Panc1 (cell line): ENCODE measurements at places on chromosomes 7 and 10. TPM values are rescaled to one million over a fixed set of nuclear protein-coding genes. Genes with fewer than 3 reads are reported as not detected.

CTAGE6 gene
- not detected for total RNA-seq

GRCh38 chr7:1510780-1511154, 6.6 kb upstream of the INTS1 start:
- DNase-seq = no peak

EEPD1 gene
- 48.0 TPM for total RNA-seq

IGFBP3 gene
- total RNA-seq = 6.0 TPM

ZNF853 gene
- total RNA-seq = 1.4 TPM

COPG2 gene
- 26.0 TPM for total RNA-seq

SFMBT2 gene
- total RNA-seq = 1.3 TPM

PURB gene
- 25.2 TPM for total RNA-seq

DOCK1 gene
- total RNA-seq = 67.6 TPM

HOXA3 gene
- total RNA-seq = 30.2 TPM

WNT16 gene
- 0.39 TPM for total RNA-seq

GPRIN2 gene
- 12.9 TPM for total RNA-seq

DNA sequence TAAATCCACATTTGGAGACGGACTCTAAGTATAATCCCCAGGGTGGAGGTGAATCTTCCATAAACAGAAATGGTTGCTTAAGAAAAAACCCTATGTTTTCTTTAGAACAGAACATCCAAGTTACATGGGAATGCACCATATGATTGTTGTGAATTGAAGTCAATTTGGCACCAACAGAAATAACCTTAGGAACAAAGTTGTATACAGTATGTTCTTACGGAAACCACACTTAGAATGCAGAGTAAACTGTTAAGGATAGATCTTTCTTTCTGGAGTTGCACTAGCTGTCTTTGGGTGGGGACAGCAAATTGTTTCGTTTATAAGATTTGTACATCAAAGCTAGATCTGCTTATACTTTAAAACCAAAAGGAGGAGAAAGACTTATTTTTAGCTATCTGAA, 316.4 kb downstream of the PTEN start:
- DNase-seq = no peak

DNA sequence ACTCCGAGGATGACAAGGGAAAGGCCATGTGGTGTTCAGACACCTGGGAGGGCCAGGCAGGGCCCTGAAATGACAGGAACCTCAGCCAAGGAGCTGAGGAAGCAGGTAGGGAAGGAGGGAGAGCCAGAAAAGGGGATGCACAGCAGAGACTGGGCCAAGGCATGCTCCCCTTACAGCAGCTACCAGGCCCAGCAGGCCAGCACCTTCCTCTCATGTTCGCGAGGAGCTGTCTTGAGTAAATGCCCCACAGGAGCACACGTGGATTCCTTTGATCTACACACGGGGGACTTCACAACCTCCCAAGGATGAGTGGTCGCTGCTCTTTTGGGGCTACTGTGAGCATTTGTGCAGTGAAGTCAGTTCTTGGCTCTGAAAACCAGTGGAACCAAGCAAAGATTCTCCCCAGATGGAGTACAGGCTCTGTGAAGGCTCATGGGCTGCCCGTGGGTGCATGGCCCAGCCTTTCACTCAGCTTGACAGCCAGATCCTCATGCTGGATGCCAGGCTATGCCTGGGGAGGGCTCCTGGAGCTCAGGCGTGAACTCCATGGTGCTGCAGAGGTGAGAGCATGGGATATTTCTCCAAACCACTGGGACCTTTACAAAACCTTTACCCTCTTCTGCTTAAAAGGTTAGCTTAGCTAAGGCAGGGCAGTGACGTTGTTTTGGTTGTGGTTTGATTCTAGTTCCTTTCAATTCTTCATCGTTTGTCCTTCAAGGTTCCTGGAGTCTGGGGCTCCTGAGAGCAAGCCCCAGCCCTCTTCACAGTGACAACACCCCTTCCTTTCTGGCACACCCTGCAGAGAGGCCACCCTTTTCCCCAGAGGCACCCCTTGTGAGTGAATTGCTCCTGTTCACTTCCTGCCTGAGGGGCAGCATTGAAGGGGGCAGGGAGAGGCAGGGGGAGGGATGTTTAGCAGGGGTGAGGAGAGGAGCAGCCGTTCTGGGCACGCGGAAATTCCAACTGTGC, 74.2 kb upstream of the ZPBP start:
- no peak for DNase-seq

- DNase-seq = no peak
These were observed 465.0 kb downstream of the GRID1 start for GRCh38 chr10:85901599-85901998.

- no peak for DNase-seq
These were observed 730.0 kb upstream of the SORCS1 start for GRCh38 chr10:107894516-107894915.

SYCE1 gene
- total RNA-seq = not detected

DNA sequence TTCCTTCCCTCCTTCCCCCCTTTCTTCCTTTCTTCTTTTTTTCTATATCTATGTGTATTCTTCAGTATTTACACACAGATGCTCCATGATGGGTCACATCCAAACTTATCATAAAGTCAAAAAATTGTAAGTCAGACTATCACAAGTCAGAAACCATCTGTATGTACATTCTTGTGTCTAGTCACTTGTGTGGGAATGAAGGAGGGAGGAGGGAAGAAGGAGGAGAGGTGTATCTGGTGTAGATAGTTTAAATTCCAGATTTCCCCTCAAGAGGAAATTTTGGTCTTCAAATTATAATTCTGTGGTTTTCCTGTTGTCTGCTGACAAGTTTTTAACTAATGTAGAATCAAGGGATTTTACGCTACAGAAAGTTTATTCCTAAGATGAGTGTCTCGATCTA, 287.2 kb downstream of the ETV1 start:
- no peak for DNase-seq

- no peak for DNase-seq
These were observed 55.9 kb downstream of the CFAP46 start for GRCh38 chr10:132886211-132887099.
